ENCODE measurements at places on chromosomes 2 and 18.

GRCh38 chr18:2180586-2180985 is 390.7 kb downstream of the METTL4 start:
- no peak for DNase-seq

GRCh38 chr2:98469862-98470544 is 25.3 kb downstream of the INPP4A start:
- no peak for DNase-seq

DNA sequence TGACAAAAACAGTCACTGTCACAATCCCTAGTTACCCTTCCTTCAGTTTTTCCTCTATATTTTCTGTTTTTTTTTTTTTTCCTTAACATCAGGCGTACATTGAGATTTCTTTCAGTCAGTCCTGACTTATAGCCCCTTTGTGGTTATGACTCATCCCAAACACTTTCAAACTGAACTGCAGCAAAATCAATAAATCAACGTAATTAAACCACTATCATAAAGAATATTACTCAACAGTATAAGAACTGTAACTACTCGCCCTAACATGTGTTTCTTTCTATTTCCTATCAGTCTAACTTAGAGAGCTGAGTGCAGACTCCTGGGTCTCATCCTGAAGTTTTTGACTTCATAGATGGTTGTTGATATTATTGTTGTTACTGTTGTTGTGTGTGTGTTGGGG is 523.5 kb downstream of the LRRTM4 start:
- no peak for DNase-seq

DNA sequence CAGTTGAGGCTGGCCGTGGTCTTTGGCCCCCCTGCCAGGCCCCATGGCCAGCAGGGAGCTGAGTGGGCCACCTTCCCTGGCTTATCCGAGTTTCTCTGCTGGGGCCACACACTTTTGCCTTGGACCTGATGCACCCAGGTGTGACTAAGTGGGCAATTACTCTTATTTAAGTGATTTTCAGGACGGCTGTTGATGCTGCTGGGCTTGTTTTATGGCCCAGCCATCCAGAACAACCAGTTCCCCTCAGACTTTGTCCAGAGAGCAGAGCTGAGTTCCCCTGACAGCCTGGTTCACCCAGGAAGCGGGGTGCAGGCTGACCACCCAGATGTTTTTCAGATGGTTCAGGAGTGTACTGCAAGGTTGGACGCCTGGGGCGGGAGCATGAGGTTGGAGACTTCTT is 68.8 kb downstream of the GLI2 start:
- DNase-seq: no peak

GRCh38 chr2:223865124-223865523 is 27.7 kb upstream of the AP1S3 start:
- DNase-seq: no peak

- DNase-seq: no peak
These were observed 263.8 kb downstream of the EIPR1 start for GRCh38 chr2:3113769-3114168.

DNA sequence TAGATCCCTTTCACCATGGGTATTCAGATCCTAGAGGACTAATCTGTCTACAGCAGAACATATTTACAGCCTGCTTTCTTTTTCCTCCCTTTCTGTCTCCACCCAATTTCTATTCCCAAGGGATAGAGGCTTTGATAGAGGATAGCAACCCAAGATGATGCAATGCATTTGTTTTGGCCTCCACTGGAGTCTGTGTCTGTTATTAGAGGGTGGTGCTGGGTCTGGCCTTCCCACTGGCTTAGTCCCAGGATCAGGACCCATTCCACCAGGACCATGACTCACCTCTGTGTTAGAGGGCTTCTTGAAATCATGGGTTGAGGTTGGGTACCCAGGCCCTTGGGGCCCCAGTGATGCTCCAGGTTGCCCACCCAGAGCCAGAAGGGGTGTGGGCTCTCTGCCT is 239.7 kb upstream of the TNP1 start:
- no peak for DNase-seq

DNA sequence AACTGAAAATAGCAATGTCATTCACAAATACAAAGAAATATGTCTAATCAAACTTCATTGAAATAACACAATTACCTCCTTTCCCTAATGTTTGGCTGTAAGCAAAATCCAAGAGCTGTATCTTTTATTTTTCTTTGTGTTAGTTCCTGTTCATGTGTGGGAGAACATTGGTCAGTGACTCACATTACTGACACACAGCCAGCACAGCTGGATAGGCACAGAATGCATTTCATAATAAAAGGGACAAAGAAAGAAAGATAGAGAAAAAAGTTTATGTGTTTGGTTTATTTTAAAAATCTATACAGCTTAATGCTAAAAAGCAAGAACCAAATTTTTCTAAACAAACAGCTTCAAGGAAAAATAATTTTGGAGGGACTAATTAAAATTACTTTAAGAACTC is 185.6 kb upstream of the COL3A1 start:
- no peak for DNase-seq

DNA sequence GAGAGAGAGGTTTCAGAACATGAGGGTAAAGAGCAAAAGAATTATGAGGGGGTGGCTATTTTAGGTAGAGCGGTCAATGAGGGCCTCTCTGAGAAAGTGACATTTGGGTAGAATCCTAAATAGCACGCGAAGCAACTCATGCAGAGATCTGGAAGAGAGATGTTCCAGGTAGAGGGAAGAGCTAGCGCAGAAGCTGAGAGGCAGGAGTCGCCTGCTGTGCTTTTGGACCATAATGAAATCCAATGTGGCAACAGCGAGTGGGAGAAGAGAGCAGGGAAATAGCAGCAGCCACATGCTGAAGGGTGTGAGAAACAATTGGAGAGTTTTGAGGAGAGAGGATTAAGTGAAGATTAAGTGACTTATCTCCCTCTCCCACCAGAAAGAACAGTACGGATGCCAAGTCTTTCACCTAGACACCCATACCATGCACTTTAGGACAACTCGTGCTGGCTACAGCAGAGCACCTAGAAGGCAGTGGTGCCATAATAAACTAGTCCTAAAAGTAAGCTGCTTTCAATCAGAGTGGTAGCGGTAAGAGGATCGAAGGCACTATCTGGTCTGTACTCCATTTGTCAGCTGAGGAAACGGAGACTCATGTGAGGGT is 129.7 kb downstream of the LRP2 start:
- DNase-seq: no peak

DNA sequence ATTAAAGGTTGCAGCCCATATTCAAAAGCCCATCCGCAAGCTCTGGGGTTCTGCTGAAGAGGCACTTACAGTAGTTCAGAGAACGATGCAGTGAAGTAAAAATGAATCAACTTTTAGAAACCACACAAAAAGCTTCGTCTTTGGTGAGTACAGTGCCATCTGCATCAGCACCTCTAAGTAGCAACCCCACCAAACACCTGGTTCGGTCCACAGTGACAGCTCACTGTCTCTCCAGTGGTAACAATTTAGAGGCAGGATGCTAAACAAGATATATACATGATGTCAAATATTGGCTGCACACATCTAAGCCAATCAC is 275.4 kb upstream of the TCF4 start:
- no peak for DNase-seq

GRCh38 chr2:215452725-215453124 is 16.9 kb upstream of the FN1 start:
- DNase-seq: no peak

DNA sequence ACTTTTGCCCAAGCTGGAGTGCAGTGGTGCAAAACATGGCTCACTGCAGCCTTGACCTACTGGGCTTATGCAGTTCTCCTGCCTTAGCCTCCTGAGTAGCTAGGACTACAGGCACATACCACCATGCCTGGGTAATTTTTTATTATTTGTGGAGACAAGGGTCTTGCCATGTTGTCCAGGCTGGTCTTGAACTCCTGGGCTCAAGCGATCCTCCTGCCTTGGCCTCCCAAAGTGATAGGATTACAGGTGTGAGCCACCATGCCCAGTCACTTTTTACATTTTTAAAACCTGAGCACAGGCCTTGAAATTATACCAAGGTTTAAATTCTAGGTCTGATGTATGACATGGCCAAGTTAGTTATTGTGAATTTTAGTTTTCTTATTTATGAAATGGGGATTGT is 18.2 kb downstream of the SMAD4 start:
- no peak for DNase-seq
